Nucleus accumbens (tissue), 56 donors: ENCODE measurements at places on chromosomes 7 and 10.

GRCh38 chr7:157120181-157120580 is 18.5 kb upstream of the UBE3C start:
- DNase-seq = no peak

DNA sequence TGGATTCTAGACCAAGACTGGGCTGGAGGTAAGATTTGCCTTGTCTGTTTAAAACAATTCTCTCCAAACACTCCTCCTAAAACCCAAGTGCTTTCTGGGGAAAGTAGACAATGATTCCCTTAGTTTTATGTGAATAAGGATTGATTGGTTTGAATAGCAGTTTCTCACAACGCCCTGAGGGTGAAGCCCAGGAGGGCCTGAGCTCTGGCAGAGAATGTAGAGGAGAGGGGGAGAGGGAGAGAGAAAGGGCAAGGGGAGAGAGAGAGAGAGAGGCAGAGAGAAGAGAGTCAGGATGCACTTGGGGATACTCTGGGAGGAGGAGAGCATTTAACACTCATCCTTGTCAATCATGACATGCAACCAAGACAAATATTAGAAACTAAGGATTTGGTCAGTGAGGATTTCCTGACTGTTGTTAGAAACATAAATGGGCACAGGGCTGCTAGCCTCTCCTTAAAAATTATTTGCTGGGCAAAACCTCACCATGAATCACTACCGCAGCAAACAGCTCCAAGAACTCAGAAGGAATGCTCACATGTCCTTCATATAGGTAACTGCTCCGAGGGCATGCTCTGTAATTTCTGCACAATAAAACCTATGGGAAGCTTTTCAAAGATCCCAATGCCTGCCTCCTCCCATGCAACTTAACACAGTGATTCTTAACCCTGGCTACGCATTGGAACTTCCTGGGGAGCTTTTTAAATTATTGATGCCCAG is 55.2 kb upstream of the RAPGEF5 start:
- DNase-seq = no peak

- no peak for DNase-seq
Measured at GRCh38 chr10:113982296-113982695, 61.4 kb upstream of the ADRB1 start.

DNA sequence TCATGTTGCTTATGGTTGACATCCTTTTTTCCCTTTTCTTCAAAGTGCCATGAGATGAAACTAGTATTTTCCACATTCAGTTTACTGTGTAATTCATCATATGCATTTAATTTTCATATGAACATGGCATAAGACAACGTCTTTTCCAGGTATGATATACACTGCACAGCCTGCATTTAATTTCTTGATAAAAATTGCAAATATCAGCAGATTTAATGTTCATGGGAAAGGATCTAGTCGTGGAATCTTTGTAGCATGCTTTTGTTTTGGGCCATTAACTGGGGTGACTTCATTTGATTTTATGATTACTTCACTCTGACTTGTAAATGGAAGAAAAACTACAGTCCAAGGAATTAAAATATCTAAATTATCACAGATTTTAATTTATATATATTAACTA is 837.3 kb downstream of the IPMK start:
- DNase-seq = no peak

DNA sequence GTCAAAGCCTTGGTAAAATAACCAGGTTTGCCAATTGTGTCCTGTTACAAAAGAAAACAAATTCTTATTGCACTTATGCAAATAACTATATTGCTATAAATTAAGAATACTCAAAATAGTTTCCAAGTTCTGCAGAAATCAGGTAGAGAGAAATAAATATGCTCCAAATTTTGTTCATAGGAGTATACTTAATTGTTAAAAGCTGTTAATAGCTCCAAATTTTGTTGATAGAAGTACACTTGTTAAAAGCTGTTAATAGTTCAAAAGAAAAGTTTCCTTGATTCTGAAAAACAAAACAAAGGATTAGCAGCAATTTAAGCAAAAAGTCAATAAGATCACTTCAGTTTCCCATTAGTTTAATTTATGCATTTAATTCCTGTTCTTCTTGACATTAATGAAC is 46.4 kb upstream of the ZNF138 start:
- no peak for DNase-seq

DNA sequence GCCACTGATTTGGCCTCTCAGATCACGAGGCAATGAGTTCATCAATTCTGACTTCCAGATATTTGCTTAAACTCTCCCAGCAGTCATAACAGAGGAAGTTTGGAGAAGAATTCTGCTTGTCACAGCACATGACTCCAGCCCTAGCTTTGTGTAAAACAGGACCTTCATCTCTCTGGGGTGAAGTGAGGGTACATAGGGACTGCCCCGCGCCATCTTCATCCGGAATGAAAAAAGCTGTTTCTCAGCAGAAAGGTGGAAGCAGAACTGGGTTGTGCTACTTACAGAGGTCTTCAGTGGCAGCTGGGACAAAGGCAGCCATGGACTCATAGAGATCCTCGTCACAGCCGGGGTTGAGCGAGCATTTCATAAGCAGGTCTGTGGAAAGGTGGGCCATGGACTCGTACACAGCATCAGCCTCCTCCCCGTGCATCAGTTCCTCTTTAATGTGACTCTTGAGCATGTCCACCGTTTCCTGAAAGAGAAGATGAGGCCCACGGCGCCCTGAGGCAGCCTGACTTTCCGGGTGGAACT is 58.4 kb upstream of the TM9SF3 start:
- no peak for DNase-seq

DNA sequence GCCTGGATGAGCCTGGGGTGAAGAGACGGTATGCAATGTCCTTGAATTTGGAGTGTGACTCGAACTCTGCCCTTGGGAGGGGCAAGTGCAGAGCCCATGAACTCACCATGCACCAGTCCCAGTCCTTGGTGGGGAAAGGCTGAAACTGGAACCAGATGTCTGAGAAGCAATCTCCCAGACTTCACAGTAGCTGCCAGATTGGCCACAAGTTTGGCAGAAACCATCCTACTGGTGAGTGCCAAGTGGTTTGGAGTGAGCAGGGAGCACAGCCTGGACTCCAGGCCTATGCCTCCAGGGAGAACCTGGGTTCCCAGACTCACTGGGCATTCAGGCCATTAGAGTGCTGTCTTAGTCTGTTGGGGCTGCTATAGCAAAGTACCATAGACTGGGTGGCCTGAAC is 99.6 kb upstream of the LYZL1 start:
- DNase-seq = no peak

DNA sequence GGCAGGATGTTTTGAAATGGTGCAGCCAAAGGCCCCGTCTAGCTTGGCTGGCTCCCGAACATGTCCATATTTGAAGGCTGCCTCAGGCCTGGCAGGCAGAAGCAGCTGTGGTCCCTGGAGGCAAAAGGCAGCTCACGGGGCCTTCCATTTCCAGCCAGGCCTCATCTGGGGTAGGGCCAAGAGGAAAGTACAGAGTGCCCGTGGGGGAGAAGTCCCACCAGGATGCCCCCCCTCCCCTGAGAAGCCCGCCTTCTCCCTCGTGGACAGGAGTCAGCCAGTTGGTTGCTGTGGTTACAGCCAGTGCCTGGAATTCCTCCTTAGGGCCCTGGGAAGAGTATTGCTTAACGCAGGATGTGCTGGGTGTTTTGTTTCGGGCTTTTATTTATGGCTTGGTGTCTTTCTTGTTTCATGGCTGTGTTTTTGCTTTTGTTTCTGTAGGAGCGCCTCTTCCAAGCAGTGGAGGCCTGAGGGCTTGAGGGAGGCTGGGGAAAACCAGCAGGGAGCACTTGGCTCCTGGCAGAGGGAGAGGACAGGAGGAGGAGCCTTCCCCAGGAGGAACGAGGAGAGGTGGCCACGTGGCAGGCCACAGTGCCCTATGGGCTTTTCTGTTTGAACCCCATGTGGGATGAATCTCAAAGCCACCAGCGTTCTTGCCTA is 45.4 kb downstream of the CHST3 start:
- DNase-seq = peak; percentile 63

GRCh38 chr10:69577268-69578232 is 4.3 kb upstream of the NEUROG3 start:
- no peak for DNase-seq

DNA sequence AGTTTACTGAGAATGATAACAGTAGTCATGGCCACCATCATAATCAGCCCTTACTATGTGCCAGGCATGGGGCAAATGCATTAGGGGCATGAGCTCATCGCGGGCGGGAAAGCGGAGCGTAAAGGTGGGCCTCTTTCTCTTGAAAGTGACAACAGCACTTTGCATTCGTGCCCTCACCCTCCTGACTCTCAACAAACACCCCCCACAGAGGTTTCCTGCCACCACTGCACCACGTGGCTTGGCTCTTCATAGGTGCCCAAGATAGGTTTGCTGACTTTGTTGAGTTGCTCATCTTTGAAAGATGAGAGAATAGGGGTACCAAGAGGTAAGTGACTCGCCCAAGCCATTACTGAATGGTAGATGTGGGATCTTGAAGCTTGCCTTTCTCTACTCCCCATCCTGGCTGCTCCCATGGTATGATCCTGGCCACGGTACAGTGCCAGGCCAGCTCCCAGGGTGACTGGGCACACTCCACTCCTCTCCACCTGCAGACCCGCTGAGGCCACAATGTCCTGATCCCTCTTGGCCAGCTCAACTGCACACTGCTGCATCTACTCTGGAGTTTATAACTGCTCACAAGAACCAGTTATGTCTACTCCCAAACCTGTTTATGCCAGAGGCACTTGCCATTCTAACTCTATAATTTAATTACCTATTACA is 26.0 kb downstream of the SLIT1 start:
- no peak for DNase-seq

DNA sequence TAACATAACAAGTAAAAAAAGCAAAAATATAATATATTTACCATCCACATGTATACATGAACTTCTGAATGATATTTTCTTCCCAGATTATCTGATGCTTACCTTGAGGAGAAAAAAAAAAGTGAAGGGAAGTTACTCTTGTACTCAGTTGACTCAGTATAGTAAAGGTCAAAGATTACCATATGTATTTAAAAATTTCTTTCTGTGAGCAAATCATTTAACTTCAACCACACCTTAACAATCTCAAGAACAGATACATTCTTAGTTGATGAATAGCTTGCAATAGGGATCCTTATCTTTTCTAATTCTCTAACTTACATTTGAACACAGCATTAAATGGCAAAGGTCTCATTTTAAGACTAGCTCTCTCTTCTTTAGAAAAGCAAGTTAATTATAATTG is 29.8 kb downstream of the PRR15 start:
- no peak for DNase-seq

GRCh38 chr7:37531225-37531624 is 82.6 kb upstream of the ELMO1 start:
- no peak for DNase-seq

GRCh38 chr7:141076377-141076776 is 2.5 kb downstream of the TMEM178B start:
- DNase-seq = peak; percentile 8

DNA sequence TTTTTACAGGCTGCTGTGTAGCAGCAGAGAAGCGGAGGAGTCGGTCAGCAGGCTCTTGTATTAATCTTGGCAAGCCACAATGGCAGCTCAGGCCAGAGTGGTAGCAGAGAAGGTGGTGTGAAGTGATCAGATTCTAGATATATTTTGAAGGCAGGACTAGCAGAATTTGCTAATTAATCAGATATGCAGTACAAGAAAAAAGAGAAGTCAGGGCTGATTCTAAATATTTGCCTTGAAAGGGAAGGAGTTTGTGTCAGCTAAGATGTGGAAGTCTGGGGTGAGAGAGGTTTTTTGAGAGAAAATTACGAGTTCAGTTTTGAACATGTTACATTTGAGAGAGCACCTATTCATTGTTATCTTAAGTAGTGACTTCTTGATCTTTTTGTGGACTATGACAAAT is 176.3 kb downstream of the WNT2 start:
- DNase-seq = no peak

- DNase-seq = no peak
Measured at GRCh38 chr10:11245510-11245909, 227.8 kb downstream of the CELF2 start.

DNA sequence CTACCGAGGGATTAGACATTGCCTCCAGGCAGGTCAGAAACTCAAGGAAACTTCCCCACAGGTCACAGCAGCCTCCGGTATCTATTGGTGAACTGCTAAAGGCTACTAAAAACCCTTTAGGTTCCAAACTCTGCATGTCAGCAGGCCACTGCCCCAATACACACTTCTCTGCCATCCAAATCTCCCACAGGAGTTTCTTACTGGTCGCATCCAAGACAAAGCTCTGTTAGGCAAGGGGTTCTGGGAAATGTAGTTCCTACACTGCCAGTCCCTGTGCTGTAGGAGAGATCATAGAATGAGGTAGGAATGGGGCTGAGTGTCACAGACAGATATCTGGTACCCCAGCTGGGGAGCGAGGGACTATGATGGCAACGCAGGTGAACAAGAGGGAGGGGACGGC is 757.0 kb upstream of the C7orf33 start:
- no peak for DNase-seq

- DNase-seq = no peak
Measured at GRCh38 chr10:104415526-104416165, 62.0 kb downstream of the CFAP58 start.

- peak; percentile 61 for DNase-seq
Measured at GRCh38 chr10:117005527-117006055, 604 bp upstream of the SHTN1 start.

- no peak for DNase-seq
Measured at GRCh38 chr7:38070718-38071117, 107.3 kb upstream of the STARD3NL start.

DNA sequence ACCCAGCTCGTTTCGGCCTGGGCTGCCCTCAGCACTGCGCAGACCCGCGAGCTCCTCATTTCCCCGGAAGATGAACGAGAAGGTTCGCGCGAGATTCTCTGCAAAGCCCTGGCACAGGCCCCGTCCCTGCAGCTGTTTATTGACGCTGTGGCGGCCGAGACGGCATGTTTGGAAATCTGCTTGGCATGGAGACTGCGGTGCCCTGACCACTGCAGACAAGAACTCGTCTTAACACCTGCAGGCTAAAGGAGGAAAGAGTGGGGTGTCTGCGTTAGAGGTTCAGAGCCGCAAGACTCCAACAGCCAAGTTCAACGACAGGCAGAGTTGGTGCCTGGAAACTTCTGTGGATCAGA is 125.6 kb downstream of the DNAJB6 start:
- DNase-seq = no peak

GRCh38 chr7:17991866-17992648 is 35.6 kb downstream of the PRPS1L1 start:
- no peak for DNase-seq

DNA sequence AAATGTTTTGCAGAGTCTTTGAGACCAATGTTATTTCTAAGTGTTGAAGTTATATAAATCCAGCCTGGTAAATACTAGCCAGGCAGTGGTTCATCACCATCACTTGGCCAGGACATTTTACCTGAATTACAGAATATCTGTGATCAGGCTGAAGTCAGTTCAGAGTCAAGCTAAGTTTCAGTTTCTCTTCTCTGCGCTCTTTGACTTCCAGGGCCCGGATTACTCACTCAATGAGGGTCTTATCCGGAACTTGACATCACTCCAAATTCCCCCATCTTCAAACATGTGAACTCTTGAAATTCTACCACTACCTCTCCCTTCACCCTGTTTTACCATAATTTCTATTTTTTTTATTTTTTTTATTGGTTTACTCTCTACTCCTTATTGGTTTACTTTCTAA is 36.6 kb upstream of the CCAR1 start:
- no peak for DNase-seq

- DNase-seq = no peak
Measured at GRCh38 chr10:2300231-2300630, 562.9 kb upstream of the ADARB2 start.
